Effector memory CD4-positive, alpha-beta T cell (primary cell): ENCODE measurements at places on chromosomes 13 and 19.

DNA sequence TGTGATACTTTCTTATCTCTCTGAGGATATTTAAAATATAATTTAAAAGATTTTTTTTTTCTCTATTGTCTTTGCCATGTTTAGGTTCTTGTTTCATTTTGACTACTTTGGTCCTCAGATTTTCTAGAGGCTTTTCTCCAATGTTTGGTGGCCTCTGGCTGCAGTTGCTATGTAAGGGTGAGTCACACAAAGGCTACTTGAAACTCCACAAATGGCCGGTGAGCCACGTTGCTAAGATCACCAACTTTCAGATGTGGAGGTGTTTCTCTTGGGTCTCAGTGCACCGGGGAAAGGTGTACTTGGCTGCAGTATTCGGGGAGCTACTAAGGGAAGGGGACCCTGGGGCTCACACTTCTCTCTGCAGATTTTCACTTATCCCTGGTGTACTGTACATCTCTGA, 248.1 kb downstream of the HS6ST3 start:
- DNase-seq, result no peak

- no peak for DNase-seq
These were observed 56.4 kb upstream of the POMP start for GRCh38 chr13:28602580-28602979.

GRCh38 chr19:11617180-11618062, 20.1 kb downstream of the ZNF627 start:
- DNase-seq, result no peak

DNA sequence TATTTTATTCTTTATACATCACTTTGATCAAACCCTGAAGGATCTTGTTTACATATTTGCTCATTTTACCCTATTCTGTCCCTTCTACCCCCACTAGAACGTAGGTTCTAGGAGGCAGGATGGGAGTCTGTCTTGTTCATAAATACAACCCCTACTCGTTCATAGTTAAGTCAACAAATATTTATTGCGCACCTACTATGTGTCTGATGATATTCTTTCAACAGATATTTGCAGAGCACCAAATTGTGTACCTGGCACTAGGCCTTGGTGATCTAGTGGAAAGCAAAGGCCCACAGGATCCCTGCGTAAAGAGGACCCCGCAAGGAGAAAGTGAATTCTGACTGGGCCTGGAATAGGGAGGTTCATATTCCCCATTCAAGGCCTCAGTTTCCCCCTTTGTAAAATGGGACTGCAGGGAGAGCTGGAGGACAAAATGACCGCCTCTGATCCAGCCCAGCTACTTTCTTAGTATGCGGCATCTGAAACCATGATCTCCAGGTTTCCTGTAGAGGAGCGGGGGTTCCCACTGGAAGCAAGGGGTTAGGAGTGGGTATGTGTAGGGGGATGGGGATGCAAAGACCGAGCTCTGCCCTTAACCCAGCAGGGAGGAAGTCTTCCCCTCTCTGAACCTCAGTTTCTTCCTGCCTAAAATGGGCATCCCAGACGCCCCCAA, 534 bp upstream of the GEMIN7 start:
- DNase-seq, result no peak

DNA sequence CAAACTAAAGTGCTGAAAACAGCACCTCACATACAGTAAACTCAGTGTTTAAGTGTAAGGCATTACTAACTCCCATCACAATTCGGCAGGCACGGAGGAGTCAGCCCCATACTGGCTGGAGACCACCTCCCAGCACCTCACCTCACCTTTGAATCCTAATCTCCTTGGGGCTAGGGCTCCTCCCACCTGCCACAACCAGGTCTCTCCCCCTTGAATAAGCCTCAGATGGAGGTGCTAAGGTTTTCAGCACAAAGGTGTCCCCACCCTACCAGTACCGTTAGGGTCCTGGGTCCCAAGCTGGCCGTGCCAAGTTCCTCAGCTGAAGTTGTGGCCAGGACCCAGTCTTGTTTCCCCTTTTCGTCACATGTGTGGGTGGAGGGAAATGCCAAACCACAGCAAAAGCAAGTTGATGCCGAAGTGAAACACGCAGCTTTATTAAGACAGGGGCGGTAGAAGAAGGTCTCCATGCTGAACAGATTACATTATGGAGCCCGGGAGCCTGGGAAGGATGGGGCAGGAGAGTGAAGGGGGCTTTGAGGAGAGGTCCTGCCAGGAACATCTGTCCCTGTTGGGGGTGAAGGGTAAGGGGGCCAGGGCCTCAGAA, at the start of gene IGFLR1:
IGFLR1 (minus strand) TSS at position 332 of the 604 bp plus-strand sequence. CDS start 1,272 bp downstream, outside the sequence.
- DNase-seq, result peak; percentile 45

DNA sequence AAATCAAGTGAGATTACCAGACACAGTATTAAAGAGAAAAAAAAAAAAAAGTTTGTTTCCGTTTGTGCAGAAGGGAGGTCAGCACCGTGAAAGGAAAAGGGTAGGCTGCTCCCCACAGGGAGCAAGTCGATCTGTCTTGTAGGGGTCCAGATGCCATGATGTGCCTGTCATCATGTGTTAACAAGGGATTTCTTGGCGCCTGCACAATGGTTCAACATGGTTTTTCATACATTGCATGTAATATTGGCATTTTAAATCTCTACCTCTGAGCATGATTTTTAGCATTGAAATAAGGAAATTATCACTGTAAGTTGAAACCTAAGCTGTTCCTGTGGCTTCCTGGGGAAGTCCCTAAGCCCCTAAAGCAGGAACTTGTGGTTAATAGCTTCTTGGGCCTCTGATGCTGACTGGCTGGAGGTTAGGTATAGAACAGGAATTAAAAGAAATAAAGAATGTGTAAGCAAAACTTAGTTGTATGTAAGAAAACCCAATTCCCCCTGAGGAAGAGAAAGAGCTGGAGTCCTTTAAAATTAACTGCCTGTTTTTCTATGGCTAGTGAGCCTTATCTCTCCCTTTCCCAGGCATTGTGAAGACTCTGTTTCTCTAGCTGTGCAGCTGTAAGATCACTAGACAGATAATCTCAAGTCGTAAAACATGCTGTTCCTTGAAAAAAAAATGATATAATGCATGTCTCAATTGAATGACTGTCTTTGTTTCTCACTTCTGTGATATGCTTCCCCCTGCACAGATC, 7.4 kb upstream of the FCGBP start:
- peak; percentile 29 for DNase-seq

DNA sequence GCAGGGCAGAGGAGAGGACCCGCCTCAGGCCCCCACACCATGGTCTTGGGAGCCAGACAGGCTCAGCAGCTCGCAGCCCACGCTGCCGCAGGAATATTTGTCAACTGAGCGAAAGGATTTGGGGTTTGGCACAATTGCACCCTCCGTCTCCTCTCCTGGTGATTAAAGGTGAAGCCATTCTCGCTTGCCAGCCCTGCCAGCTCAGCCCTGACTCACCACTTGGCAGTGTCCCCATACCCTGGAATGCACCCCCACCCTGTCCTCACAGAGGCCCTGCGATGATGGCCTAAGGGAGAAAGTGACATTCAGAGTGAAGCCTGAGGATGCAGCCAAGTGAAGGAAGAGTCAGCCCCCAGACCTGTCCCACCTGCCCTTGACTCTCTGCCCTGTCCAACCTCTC, 18.8 kb downstream of the CYTH2 start:
- no peak for DNase-seq

DNA sequence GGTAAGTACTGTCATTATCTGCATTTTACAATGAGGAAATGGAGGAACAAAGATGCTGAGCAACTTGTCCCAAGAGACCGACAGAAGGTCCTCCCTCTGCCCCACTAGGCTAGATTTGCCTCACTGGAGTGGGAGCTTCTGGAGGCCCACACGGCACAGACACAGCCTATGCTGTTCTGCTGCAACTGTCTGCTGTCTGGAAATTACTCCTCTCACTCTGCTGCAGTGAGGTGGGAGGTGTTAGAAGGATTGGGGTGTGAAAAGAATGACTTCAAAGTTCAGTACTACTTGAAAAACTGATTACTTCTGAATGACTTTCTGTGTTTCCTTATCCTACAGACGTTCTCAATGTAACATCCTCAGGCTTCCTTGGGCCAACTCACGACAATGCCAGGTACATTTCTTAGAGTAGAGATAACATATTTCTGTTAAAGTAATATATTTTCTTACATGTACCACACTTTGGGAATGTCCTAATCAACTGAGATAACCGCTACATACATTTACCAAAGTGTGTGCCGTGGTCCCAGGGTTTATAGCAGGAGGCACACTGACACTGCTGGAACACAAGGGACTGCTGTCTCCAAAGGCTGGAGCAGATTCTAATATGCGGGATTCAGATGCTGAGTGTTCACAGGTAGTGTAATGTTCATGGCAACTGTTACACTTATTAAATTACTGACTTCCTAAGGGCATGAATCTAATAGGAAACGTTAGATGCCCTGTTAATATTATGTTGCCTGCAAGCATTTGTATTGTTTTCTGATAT, 53.5 kb upstream of the WASF3 start:
- no peak for DNase-seq

- no peak for DNase-seq
These were observed 152.7 kb upstream of the SERP2 start for GRCh38 chr13:44220948-44221347.

- DNase-seq, result no peak
These were observed 615.5 kb upstream of the KLHL1 start for GRCh38 chr13:70723732-70724131.

DNA sequence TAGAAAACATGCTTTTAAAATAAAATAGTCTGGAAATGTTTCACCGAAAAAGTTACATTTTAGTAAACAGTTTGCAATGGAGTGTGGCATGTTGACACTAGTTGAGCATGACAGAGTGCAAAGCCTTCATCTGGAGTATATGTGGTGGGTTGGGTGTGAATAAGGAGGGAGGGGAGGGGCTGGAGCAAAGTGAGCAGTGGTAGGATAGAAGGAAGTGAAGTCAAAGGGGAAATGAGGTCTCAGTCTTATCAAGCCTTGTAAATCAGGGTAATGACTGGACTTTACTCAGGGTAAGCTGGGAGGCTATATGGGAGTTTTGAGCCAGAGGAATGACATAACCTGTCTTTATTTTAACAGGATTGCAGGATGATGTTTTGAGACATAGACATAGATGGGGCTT, 222.8 kb downstream of the PCDH20 start:
- no peak for DNase-seq

- no peak for DNase-seq
These were observed 16.4 kb downstream of the SULT2B1 start for GRCh38 chr19:48568345-48568886.

DNA sequence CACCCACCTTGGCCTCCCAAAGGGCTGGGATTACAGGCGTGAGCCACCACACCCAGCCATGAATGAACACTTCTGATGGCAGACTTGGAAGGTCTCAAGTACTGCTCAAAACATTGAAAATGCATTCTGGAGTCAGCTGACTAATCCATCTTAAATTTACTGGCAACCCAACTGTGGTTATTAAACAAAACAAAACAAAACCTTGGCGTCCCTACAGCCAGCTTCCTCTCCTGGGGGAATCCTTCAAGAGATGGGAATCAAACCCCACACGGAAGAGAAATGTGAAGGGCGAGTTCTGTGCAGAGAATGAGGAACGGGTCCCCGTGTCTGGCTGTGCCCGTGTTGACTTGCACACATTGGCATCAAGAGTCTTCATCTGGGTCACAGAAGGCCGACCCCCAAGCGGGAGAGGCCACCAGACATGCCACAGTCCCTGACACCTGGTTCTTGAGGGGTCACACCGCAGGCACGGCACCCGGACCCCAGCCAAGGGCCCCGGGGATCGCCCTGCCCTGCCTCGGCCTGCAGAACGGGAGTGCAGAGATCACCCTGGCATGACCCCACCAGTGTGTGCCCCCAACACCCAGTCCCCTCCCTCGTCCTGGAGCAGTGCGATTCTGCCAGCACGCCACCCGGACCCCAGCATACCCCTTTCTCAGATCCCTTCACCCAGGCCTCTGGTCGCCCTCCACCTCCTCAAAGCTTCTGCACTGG, 3.2 kb downstream of the MAP2K2 start:
- no peak for DNase-seq

- DNase-seq, result no peak
These were observed 213.1 kb upstream of the TMTC4 start for GRCh38 chr13:100887729-100888151.

DNA sequence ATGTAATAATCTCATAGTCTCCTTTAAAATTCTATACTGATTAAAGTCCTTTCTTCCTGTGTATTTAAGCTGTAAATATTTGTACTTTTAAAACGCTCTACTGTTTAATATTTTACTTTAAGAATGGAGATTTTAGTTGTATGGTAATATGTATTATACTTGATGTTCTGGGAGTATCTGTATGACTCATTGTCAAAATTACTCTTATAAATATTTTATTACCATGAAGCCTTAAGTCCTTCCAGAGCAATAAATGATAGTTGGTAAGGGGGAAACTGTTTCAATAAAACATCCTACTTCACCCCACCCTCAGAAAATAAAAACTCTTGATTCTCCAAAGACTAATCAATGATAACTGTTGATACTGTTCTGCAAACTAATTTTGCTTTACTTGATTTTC, 6.4 kb downstream of the PCDH9 start:
- DNase-seq, result no peak

DNA sequence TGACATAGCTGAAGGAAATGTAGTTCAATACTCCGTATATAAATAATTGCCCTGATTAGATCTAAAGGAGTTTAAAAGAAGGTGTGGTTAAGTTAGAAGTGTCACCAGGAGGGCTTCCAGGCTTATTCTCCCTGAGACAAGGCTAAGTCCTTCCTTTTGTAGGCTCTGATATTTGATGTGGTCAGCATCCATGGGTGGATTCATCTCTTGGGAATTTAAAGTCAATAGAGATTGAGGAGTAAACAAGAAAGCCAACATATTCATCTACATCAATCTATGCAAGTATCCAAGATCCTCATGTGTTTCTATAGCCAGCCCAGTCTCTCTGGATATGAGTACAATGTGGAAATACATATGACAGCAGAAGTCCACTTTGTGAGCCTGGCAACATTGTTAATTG, 76.8 kb downstream of the KCTD12 start:
- no peak for DNase-seq

DNA sequence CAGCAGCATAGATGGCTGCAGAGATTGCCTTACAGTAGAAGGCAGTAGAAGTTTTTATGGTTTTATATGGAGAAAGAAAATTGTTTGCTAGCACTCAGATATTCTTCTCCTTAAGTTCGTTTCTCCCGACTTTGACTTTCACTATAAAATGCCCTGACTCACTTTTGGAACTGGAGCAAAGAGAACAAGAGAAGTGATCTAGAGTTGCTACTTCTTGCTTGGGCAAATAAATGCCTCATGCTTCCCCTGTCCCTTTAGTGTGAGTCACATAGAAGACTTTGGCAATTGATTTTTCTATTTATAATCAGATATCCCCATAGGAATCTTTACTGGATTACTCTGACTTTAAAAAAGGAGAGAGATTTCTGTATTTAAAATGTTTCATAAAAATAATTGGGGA, 46.9 kb downstream of the ITGBL1 start:
- no peak for DNase-seq

- DNase-seq, result no peak
These were observed 29.8 kb upstream of the SPACA7 start for GRCh38 chr13:112346173-112346898.

DNA sequence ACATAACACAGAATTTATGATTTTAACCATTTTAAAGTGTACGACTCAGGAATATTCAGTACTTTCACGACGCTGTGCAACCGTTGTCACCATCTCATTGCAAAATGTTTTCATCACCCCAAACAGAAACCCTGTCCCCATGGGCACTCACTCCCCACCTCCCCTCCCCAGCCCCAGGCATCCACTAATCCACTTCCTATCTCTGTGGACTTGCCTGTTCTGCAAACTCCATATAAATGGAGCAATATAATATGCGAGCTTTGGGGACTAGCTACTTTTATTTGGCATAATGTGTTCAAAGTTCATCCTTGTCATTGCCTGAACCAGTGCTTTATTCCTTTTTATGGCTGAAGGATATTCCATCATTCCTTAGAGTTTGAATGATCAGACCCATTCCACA, 7.3 kb upstream of the INSR start:
- no peak for DNase-seq
